Sigmoid colon (tissue), 7 donors: ENCODE measurements at places on chromosomes 4 and X. TPM values are rescaled to one million over a fixed set of nuclear protein-coding genes. Genes with fewer than 3 reads are reported as not detected.

Gene SPIN2B
- total RNA-seq = 9.1 TPM

DNA sequence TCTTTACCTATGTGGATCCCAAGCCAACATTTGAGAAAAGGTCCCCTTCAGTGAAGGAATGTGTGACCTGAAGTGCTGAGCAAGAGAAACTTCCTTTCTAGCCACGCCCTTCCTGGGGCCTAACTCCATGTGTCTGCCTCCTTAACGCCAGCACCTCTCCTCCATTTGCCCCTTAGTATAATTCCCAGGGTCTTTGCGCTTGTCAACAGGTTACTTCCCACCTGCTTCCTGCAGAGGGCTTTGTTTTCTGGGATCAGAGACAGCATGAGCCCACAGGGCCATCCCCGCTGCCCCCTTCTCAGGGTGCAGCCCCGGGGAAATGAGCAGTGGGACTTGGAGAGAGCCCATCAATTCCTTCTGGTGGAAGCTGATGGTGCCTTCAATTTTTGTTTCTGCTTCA lies 45.9 kb upstream of the DRD5 start:
- no peaks in the 10 kb centered on the region for H3K36me3 ChIP-seq
- H3K4me1 ChIP-seq = peaks cover 10% of the 10 kb centered on the region
- DNase-seq = no peak
- H3K27ac ChIP-seq = no peak overlapping the region
- no peak overlapping the region for H3K4me3 ChIP-seq
- no peaks in the 10 kb centered on the region for H3K27me3 ChIP-seq

GRCh38 chr4:114311787-114312186 lies 286.8 kb upstream of the UGT8 start:
- no peaks in the 10 kb centered on the region for H3K27me3 ChIP-seq
- no peak overlapping the region for H3K27ac ChIP-seq
- no peak overlapping the region for H3K4me3 ChIP-seq
- no peak for DNase-seq
- H3K4me1 ChIP-seq = no peaks in the 10 kb centered on the region
- H3K36me3 ChIP-seq = no peaks in the 10 kb centered on the region

DNA sequence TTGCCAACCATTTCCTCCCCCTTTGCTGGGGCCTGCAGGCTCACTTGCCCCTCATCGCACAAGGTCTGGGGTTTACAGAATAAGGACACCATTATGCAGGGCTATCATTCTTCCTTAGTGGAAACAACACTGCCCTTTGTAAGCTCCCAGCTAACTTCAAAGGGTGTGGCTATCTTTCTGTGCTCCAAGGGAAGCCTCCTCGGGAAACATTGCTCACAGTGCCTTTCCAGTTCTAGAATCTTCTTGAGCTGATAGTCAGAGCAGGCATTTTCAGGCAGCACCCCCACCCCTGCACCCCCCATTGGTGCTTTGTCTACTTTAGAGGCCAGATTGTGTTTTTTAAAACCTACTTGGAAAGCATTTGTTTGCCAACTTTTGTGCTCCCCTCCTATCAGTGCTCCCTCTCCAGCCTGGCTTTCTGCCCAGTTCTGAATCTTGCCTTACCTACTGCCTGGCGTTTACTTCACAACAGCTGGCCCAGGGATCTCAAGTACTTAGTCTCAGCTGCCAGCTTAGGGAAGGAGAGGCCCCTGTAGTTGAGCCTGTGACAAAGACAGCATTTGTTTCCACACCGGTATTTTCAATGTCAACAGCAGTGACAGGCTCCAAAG lies 53.5 kb downstream of the PLAC1 start:
- no peaks in the 10 kb centered on the region for H3K27me3 ChIP-seq
- no peaks in the 10 kb centered on the region for H3K36me3 ChIP-seq
- no peaks in the 10 kb centered on the region for H3K4me1 ChIP-seq
- H3K4me3 ChIP-seq = no peak overlapping the region

GRCh38 chr4:94911106-94911505 lies 153.4 kb downstream of the BMPR1B start:
- no peaks in the 10 kb centered on the region for H3K36me3 ChIP-seq
- H3K4me1 ChIP-seq = no peaks in the 10 kb centered on the region
